ENCODE measurements at places on chromosomes 4 and X.

- DNase-seq: no peak
Measured at GRCh38 chr4:146349306-146349705, 135.0 kb downstream of the REELD1 start.

GRCh38 chrX:42952621-42953020 is 174.7 kb upstream of the PPP1R2C start:
- no peak for DNase-seq

- DNase-seq: peak; percentile 54
Measured at GRCh38 chrX:101658661-101659491, 774 bp downstream of the ARMCX2 start.

DNA sequence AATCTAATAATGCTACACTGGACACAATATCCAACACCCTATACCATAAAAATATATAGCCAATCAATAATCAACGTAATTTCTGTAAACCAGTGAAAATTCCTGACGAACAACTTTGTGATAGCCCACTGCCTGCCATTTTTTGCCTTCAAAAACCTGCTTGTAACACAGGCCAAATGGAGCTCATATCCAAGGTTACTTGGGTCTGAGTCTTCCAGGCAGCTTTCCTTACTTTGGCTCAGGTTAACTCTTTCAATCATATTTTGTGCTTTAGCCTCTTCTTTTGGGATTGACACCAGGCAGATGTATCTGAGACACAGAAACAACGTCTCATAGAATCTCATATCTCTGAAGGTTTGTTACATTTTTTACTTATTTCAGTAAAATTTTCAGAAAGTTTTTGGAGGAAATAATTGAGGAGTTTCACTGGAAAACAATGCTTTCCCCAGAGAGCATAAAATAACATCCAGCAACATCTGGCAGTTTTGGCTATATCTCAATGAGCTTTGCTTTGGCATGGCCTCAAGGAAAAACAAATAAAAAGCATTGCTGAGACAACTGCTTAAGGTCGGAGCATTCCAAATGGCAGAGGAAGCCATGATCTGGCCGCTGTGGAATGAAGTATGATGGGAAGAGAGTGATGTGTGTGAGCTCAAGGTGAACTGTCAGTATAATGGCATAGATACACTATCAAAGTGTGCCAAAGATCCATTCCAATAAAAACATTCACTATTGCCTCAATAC is 162.9 kb upstream of the SPIN4 start:
- peak; percentile 78 for DNase-seq

DNA sequence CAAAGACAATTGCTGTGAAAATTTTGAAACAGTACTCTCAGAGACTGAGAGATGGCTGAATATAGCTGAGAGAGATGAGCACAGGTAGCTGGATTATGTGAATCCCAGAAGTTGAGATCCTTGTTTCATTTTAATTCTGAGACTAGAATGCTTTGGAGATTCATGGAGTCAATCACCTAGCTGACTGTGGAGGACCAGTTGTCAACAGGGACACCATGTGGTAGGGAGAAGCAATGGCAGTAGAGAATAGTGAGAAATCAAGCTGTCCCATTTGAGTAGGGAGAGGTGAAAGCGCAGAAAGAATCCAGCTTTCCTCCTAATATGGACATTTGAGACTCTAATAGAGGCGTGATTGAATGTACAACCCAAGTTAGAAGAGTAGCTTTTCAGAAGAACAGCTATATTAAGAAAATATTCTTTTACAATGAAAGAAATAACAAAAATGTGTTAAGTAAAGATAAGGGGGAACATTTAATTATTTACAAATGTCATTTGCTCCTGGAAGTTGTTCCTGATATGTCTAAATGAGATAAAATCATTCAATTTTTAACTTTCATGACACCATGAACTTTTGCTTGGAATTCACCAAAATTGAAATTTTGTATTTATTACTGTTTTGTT is 30.3 kb upstream of the GLRB start:
- DNase-seq: peak; percentile 81

GRCh38 chr4:90127223-90127705 is at the start of gene CCSER1:
CCSER1 (plus strand) TSS chr4:90127394.
- peak; percentile 4 for DNase-seq

DNA sequence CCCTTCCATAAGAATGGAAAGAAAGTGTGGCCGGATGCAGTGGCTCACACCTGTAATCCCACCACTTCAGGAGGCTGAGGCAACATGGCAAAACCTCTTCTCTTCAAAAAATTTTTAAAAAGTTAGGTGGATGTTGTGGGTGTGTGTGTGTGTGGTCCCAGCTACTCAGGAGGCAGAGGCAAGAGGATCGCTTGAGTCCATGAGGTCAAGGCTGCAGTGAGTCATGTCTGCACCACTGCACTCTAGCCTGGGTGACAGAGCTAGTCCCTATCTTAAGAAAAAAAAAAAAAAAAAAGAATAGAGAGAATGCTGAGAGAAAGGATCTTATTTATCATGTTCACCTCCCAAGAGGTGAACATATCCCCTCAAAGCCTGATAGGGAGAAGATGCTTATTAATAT is 492.1 kb upstream of the SMIM31 start:
- no peak for DNase-seq

- DNase-seq: no peak
Measured at GRCh38 chr4:183445097-183445428, 627 bp downstream of the CDKN2AIP start.

DNA sequence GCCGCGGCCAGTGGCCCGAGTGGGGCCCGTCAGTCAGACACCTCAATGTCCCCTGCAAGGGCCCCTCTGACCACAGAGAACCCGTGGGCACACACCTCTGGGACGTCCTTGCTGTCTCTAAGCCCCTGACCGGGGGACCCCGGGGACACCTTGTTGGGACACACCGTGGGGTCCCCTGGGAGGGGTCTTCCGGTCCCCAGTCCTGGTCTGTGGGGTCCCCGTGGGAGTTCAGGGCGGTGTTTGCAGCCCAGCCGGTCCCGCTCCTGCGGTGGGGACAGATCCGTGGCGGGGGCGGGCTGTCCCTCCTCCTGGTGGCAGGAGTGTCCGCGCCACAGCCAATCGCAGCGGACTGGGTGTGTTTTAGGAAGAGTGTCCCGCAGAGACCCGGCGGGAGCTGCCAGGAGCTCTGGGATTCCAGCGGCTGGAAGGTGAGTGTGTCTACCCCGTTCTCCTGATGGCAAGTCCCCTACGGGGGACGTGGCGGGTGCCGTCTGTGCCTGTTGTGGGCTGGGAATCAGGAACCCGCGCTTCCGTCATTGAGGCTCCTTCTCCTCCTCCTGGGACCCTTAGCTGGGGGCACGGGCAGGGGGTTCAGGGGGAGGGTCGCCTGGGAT is 5.1 kb upstream of the PLCXD1 start:
- DNase-seq: peak; percentile 69

DNA sequence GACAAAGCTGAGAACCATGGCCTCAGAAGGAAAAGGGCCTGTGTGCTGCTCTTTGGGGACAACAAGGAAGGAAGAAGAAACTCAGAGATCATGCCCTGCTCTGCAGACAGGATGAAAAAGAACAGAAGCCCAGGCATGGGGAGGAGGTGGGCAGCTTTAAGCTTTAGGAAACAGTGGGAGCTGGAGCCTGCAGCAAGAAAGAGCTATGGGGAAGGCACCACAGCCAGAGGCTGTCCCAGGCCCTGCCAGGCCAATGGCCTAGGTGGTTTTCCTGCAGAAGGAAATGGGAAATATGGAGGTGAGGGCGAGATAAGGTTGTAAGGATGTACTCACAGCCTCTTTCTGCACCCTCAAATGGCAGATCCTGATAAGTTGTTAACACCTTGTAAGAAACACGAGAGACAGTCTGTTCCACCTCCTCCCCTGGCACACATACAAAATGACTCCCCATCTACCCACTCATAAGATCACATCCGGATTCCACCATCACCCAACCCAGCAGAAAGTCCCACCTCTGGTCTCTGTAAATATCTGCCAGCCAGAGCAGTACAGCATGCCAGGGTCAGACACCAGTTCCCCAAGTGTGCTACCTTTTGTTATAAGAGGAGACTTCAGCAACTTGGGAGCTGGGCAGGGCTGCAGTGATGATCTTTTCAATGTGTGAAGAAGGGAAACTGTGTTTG is 105.2 kb downstream of the RTL5 start:
- DNase-seq: no peak

GRCh38 chr4:77777135-77777807 is 41.9 kb downstream of the CNOT6L start:
- DNase-seq: no peak

GRCh38 chr4:42627885-42628646 is 28.8 kb downstream of the ATP8A1 start:
- DNase-seq: no peak

DNA sequence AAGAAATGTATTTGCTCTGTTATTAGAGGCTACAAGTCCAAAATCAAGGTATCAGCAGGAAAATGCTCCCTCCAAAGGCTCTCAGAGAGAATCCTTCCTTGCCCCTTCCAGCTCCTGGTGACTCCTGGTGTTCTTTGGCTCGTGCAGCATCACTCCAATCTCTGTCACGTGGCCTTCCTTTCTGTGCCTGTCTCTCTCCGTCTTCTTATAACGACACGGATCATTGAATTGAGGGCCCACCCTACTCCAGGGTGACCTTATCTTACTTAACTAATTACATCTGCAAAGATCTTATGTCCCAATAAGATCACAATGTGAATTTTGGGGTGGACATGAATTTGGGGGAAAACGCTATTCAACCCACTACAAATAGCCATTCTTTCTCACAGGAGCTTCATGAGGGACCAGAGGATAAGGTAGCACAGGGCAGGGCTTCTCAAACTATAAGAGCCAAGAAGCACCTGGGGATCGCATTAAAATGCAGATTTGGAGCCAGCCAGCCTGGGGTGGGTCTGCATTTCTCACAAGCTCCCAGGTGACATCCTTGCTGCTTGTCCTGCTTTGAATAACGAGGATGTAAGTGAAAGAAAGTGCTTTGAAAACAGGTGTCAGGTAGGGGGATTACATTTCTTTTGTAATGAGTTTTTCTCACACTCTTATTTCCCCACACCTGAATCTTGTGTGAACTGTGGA is 41.9 kb upstream of the APLN start:
- DNase-seq: no peak

DNA sequence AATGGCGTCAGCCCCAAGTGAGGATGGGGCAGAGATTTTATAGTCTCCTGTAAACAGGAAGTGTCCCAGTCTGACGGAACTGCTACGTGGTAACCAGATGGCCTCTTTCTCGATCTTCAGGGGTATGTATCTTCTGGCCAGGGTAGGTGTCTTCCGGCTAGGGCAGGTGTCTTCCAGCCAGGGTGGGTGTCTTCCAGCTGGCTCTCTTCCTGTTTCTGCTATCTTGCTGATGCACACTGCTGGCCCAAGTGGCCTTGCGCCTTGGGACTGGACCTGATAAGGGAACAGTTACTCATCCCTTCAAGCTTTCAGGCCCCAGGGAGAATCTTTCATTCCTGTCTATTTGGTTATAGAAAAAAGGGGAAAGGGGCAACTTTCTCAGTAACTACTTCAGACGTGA is 178.7 kb upstream of the MAGEE2 start:
- no peak for DNase-seq

DNA sequence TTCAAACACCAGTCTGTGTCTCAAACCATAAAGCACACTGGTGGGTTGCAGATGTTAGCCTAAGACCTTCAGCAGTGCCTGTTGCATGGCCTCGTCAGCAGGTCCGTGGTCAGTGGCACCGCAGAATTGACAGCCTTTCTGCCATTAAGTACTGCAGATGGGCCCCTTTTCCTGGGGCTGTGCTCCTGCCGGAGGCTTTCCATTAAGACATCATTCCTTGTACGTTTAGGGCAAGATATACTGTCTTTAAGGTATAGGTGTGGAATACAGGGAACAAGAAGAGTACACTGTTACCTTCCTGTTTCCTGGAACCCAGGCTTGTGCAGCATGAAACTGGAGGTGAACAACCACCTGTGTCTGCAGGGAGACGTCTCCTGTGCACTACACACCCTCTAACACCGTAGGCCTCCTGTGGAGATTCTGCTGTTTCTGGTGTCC is 67.9 kb upstream of the WDR1 start:
- DNase-seq: no peak

- peak; percentile 53 for DNase-seq
Measured at GRCh38 chrX:115533485-115533884, 27.5 kb upstream of the PLS3 start.

DNA sequence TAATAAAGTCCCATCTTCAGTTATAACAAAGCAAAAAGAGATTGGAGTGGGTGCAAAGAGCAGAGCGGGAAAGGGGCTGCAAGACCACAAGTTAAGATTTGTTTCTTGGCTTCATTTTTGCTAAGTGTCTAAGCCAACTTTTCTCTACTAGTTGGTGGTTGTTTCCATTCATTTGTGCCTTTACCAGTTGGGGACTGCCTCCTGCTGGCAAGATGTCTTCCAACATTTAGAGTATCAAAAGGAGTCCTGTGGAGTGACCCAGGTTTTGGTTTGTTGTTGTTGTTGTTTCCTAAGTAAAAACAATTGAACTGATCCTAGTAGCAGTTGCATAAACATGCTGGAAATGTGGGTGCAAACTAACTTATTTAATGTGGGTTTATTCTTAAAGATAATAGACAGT is 121.1 kb downstream of the SPATA18 start:
- DNase-seq: no peak

DNA sequence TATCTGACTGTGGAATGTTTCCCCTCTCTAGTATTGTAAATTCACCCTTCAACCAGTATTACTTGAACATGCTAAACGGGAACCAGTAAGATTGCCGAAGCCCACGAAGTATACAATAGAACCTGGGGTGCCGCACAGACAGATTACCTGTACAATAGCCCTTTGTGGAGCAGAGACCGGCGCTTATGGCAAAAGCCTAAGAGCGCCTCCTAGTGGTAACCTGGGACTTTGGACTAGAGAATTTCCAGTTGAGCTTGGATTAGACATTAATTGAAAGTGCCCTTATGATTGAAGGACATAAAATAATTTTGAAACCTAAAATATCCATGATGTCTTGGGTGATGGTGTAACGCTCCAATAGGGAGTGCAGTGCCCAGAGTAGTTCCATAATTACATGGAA is 14.1 kb downstream of the ZNF157 start:
- peak; percentile 32 for DNase-seq

DNA sequence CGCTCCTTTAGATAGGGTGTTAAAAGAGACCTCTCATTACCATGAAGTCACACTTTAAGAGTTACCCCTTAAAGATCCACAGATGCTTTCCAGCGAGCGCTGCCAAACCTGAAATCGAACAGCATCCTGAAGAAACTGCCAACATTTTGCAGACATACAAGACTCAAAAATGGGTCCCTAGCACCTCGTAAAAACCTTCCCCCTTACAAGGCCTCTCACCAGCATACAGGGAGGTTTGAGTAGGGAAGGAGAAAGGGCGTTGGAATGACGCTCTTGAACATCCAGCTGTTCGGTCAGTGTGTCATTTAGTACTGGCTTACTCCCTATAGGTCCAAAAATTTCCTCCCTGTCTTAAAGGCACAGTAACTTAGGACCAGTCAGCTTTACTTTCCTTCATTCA is 45.3 kb upstream of the PGRMC1 start:
- peak; percentile 42 for DNase-seq

All from fibroblast of skin of right quadriceps (primary cell).